ENCODE measurements at places on chromosomes 1 and 21.
A peak's percentile ranks its signal among the peaks of the same experiment; 100 is the strongest.

DNA sequence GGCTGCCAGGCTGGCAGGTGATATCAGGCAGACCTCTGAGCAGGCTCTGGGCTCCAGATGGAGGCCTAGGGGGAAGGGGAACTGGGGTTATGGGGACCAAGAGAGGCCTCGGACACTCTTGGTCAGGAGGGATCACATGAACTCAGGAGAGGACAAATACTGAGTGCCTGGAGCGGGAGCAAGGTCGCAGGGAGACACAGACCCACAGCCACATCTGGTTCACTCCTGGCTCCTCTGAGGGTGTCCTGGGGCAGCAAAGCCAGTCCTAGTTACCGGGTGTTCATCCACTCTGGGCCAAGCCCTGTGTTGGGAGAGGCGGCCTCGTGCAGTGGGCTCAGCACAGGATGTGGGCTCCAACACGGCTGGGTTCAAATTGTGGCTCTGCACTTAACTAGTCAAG is 239.0 kb downstream of the PTPRU start:
- H3K4me1 ChIP-seq, result no peaks in the 10 kb centered on the region
- peaks cover 82% of the 10 kb centered on the region for H3K27me3 ChIP-seq
- no peak for DNase-seq
- no peaks in the 10 kb centered on the region for H3K36me3 ChIP-seq

DNA sequence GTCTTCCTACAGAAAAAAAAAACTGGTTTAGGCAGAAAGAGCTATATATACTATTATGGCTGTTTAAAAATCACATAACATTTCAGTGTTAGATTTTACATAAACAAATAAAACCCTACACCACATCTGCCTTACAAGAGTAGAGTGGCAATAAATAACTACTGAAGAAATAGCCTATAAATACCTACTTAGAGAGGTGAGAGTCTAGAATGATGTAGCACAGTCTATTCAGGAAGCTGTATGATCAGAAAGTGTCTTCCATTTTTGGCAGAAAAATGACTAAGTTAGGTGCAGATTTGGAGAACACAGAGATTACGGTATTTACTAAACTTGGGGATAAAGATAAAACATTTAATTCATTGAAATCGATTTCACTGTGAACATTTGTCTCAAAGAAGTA is 75.5 kb downstream of the VAV3 start:
- no peak for DNase-seq
- H3K36me3 ChIP-seq, result no peaks in the 10 kb centered on the region
- no peak overlapping the region for H3K27ac ChIP-seq
- H3K4me3 ChIP-seq, result no peak overlapping the region
- no peaks in the 10 kb centered on the region for H3K27me3 ChIP-seq
- peaks cover 2% of the 10 kb centered on the region for H3K4me1 ChIP-seq

DNA sequence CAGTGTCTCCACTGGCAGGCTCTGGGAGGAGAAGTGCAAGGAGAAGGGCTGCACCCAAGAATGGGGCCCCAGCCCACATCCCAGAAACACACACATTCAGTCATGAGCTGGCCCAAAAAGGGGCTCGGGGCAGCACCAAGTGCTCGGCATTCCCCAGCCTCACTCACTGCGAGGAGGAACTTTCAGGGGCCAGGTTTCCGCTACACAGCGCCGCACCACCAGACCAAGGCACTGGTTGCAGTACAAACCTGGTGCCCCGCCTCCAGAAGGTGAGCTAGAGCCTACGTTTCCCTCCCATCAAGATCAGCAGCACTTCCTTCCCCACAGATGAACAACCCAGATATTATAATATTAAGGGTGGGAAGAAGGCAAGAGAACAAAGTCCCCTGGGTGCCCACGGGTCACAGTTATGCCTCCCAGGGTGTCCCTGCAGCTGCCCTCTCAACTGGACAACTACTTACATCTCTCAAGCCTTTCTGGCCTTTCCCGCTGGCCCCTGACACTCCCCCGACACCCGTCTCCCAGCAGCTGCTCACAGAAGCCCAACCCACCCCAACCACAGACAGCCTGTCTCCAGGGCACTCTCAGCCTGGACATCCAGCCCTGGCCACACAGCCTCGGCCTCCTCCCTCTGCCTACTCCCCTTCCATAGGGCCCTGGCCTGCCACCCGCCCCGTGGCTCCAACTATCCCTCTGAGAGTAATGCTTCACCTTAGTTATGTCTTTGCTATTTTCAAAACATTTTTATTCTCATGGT is 3.8 kb downstream of the PBXIP1 start:
- peak overlapping the region; percentile 99 for H3K4me3 ChIP-seq
- peaks cover 64% of the 10 kb centered on the region for H3K4me1 ChIP-seq
- no peaks in the 10 kb centered on the region for H3K27me3 ChIP-seq
- peak overlapping the region; percentile 100 for H3K27ac ChIP-seq

- H3K27me3 ChIP-seq, result peaks cover 23% of the 10 kb centered on the region
- H3K4me1 ChIP-seq, result peaks cover 8% of the 10 kb centered on the region
- no peak for DNase-seq
- peaks cover 9% of the 10 kb centered on the region for H3K36me3 ChIP-seq
- peak overlapping the region; percentile 21 for H3K27ac ChIP-seq
These were observed 40.8 kb upstream of the IGSF3 start for GRCh38 chr1:116708255-116708900.

DNA sequence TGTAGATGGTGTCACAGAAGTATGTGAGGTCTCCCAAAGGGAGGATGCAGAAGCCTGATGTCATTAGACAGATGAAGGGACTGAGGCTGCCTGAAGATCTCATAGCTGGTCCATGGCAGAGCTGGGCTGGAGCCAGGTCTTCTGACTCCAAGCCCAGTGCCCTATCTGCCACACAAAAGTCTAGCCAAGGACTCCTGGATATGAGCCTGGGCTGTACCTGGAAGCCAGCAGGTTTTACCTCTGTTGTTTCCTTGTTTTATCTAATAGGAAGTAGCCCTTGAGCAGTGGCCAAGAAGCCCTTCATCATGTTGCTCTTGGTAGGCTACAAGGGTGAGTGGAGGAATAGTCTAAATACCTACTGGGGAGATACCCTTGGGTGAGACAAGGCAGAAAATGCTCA is 74.4 kb upstream of the SLC44A3 start:
- H3K27ac ChIP-seq, result no peak overlapping the region
- no peak for DNase-seq
- H3K4me3 ChIP-seq, result no peak overlapping the region
- peaks cover 2% of the 10 kb centered on the region for H3K36me3 ChIP-seq

GRCh38 chr21:23699402-23699801 is 1907.9 kb downstream of the MRPL39 start:
- no peak overlapping the region for H3K4me3 ChIP-seq
- no peak for DNase-seq
- H3K27ac ChIP-seq, result no peak overlapping the region
- H3K4me1 ChIP-seq, result no peaks in the 10 kb centered on the region
- H3K36me3 ChIP-seq, result no peaks in the 10 kb centered on the region

DNA sequence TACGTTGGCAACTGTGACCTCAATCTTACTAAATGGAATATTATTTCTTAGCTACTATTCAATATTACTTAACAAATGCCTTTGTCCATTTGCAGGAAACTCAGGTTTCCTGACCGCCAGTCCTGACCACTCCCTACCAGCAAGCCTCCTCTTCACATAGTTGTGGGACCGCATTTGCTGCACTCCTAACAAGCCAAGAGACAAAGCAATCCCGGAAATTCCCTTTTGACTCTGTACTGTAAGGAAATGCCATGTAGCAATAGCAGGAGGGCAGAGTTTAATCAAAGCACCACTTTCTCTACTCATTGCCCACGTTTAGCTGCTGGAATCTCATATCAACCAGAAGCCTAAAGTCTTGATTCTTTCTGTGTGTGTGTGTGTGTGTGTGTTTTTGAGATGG is 28.1 kb upstream of the ACBD6 start:
- H3K36me3 ChIP-seq, result peaks cover 3% of the 10 kb centered on the region
- DNase-seq, result no peak

- H3K4me1 ChIP-seq, result peaks cover 8% of the 10 kb centered on the region
- no peak overlapping the region for H3K4me3 ChIP-seq
- DNase-seq, result no peak
- H3K27me3 ChIP-seq, result no peaks in the 10 kb centered on the region
- peaks cover 3% of the 10 kb centered on the region for H3K36me3 ChIP-seq
These were observed 47.6 kb downstream of the ATP6V1G3 start for GRCh38 chr1:198492872-198493271.

- H3K36me3 ChIP-seq, result peaks cover 4% of the 10 kb centered on the region
- no peak overlapping the region for H3K4me3 ChIP-seq
- no peak overlapping the region for H3K27ac ChIP-seq
- H3K4me1 ChIP-seq, result peaks cover 2% of the 10 kb centered on the region
- DNase-seq, result no peak
These were observed 26.1 kb downstream of the IRF2BP2 start for GRCh38 chr1:234583755-234584419.

DNA sequence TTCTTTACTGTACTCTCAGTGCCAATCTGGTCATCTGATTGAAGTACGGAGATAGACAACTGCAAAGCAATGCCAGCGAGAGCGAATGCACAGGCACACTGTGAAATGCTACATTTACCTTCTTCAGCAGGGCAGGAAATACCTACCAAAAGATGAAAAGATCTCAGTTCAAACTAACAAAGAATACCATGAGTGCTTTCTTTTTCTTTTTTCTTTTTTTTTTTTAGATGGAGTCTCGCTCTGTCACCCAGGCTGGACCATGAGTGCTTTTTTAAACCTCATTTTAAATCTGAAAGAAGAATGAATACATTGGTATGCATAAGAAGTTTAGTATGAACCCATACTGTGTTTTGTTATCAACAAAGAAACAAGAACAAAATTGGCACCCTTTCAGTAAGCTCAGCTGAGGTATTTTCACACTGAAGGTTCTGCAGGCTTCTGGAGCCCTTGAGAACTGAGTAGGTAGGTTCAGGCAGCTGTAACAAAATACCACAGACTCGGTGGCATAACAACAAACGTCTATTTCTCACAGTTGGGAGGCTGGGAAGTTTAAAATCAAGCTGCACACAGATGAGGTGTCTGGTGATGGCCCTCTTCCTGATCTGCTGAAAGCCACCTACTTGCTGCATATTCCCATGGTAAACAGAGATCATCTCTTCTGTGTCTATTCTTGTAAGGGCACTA is 1.7 kb upstream of the CHI3L2 start:
- no peak for DNase-seq
- H3K4me1 ChIP-seq, result peaks cover 67% of the 10 kb centered on the region
- no peaks in the 10 kb centered on the region for H3K36me3 ChIP-seq
- H3K27me3 ChIP-seq, result no peaks in the 10 kb centered on the region
- peak overlapping the region; percentile 90 for H3K27ac ChIP-seq
- peak overlapping the region; percentile 83 for H3K4me3 ChIP-seq

- no peaks in the 10 kb centered on the region for H3K27me3 ChIP-seq
- no peak overlapping the region for H3K4me3 ChIP-seq
- H3K27ac ChIP-seq, result no peak overlapping the region
- peaks cover 4% of the 10 kb centered on the region for H3K36me3 ChIP-seq
- H3K4me1 ChIP-seq, result peaks cover 23% of the 10 kb centered on the region
These were observed 72.0 kb downstream of the MAN1C1 start for GRCh38 chr1:25688390-25689119.

DNA sequence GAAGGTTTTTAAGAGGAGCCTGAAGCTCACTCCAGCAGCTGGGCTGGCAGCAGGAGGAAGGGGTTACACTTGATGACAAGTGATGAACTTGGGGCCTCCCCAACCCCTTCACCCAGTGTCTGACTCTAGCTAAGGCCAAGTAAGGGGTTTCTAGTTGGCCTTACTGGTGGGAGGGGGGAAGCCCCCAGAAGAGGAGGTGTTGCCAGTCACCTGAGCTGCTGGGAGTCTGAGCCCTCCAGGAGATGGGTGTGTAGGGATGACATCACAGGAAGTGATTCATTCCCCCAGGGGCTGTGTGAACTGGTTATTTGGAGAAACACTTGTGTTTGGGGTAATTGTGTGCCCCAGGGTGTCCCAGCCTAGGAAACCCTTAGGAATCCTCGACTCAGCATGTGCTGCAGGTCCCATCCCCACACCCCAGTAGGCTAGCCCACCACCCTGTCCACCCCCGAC is 3.1 kb downstream of the PADI1 start:
- no peak overlapping the region for H3K4me3 ChIP-seq
- peaks cover 4% of the 10 kb centered on the region for H3K36me3 ChIP-seq
- H3K4me1 ChIP-seq, result peaks cover 43% of the 10 kb centered on the region
- DNase-seq, result no peak

- peaks cover 13% of the 10 kb centered on the region for H3K27me3 ChIP-seq
- no peaks in the 10 kb centered on the region for H3K4me1 ChIP-seq
- no peaks in the 10 kb centered on the region for H3K36me3 ChIP-seq
These were observed 22.8 kb upstream of the PDE9A start for GRCh38 chr21:42630626-42631025.

GRCh38 chr1:179586107-179586823 is 5.4 kb upstream of the TDRD5 start:
- H3K4me1 ChIP-seq, result no peaks in the 10 kb centered on the region
- DNase-seq, result no peak
- no peak overlapping the region for H3K27ac ChIP-seq
- H3K4me3 ChIP-seq, result no peak overlapping the region
- H3K36me3 ChIP-seq, result no peaks in the 10 kb centered on the region

- H3K27me3 ChIP-seq, result peaks cover 74% of the 10 kb centered on the region
- no peaks in the 10 kb centered on the region for H3K36me3 ChIP-seq
- DNase-seq, result no peak
- no peak overlapping the region for H3K4me3 ChIP-seq
- H3K4me1 ChIP-seq, result no peaks in the 10 kb centered on the region
These were observed 226.7 kb upstream of the POU3F1 start for GRCh38 chr1:38273196-38273804.

- H3K4me3 ChIP-seq, result no peak overlapping the region
- no peak overlapping the region for H3K27ac ChIP-seq
- peaks cover 19% of the 10 kb centered on the region for H3K27me3 ChIP-seq
These were observed 10.6 kb downstream of the RHBG start for GRCh38 chr1:156379420-156380165.

- H3K4me3 ChIP-seq, result no peak overlapping the region
- peaks cover 9% of the 10 kb centered on the region for H3K27me3 ChIP-seq
- no peak for DNase-seq
- H3K4me1 ChIP-seq, result peaks cover 2% of the 10 kb centered on the region
- H3K27ac ChIP-seq, result no peak overlapping the region
These were observed 23.2 kb downstream of the GLUL start for GRCh38 chr1:182368358-182368757.

GRCh38 chr1:202274611-202275010 is 67.1 kb downstream of the UBE2T start:
- no peak for DNase-seq
- no peak overlapping the region for H3K27ac ChIP-seq
- peaks cover 4% of the 10 kb centered on the region for H3K4me1 ChIP-seq
- peaks cover 41% of the 10 kb centered on the region for H3K27me3 ChIP-seq
- H3K36me3 ChIP-seq, result peaks cover 5% of the 10 kb centered on the region

DNA sequence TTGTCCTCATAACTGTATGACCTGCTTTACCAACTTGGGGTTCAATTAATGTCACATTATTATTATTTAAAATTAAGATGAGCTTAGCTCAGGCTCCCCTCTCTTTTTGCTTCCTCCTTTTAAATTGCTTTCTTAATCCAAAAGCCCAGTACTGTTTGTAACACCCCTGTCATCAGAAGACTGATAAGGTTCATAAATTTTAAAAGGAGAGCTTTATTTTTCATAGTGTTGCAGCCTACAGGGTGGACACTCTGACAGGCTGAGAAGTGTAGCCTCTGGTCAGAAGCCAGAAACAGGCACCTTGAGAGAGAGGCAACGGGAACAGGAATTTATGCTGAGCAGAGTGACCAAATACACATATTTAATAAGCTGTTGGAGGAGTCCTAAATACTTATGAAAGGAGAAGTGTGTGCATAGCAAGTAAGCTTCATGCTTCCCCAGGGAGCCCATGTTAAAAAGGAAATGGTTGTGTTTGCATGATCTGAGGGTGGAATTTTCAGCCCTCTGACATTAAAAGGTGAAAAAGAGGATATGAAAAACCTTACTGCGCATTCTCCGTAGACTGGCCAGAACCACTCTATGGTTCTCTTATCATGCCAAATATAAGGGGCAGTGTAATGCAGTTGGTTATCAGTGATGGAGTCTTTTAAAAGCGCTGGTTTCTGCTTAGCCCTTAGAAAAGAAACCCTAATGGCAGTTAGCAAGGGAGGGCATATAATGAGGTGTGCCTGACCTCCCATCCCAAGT is 30.5 kb upstream of the FGGY start:
- no peaks in the 10 kb centered on the region for H3K4me1 ChIP-seq
- H3K4me3 ChIP-seq, result no peak overlapping the region
- DNase-seq, result no peak
- peaks cover 15% of the 10 kb centered on the region for H3K27me3 ChIP-seq
